ENCODE measurements at places on chromosomes 2 and 18.
A peak's percentile ranks its signal among the peaks of the same experiment; 100 is the strongest.

- H3K4me1 ChIP-seq: peaks cover 23% of the 10 kb centered on the region
- no peak overlapping the region for H3K27ac ChIP-seq
- peaks cover 15% of the 10 kb centered on the region for H3K27me3 ChIP-seq
- peaks cover 5% of the 10 kb centered on the region for H3K36me3 ChIP-seq
- DNase-seq: no peak
Observed at GRCh38 chr2:234843411-234843810, 108.4 kb upstream of the SH3BP4 start.

GRCh38 chr18:78128004-78128403 is 851.6 kb upstream of the SALL3 start:
- peaks cover 5% of the 10 kb centered on the region for H3K36me3 ChIP-seq
- no peak overlapping the region for H3K4me3 ChIP-seq
- no peak overlapping the region for H3K27ac ChIP-seq
- H3K27me3 ChIP-seq: no peaks in the 10 kb centered on the region
- H3K4me1 ChIP-seq: no peaks in the 10 kb centered on the region

- H3K4me3 ChIP-seq: no peak overlapping the region
- no peak overlapping the region for H3K27ac ChIP-seq
- H3K36me3 ChIP-seq: peaks cover 46% of the 10 kb centered on the region
Observed at GRCh38 chr2:241492174-241492565, 16.2 kb downstream of the STK25 start.

GRCh38 chr2:44951714-44952113 is 10.2 kb downstream of the SIX3 start:
- H3K27ac ChIP-seq: no peak overlapping the region
- H3K4me1 ChIP-seq: peaks cover 24% of the 10 kb centered on the region
- no peak for DNase-seq
- peaks cover 4% of the 10 kb centered on the region for H3K36me3 ChIP-seq

- H3K4me1 ChIP-seq: peaks cover 9% of the 10 kb centered on the region
- H3K36me3 ChIP-seq: no peaks in the 10 kb centered on the region
- no peaks in the 10 kb centered on the region for H3K27me3 ChIP-seq
- no peak overlapping the region for H3K4me3 ChIP-seq
Observed at GRCh38 chr2:25473758-25474340, 132.1 kb upstream of the DNMT3A start.

DNA sequence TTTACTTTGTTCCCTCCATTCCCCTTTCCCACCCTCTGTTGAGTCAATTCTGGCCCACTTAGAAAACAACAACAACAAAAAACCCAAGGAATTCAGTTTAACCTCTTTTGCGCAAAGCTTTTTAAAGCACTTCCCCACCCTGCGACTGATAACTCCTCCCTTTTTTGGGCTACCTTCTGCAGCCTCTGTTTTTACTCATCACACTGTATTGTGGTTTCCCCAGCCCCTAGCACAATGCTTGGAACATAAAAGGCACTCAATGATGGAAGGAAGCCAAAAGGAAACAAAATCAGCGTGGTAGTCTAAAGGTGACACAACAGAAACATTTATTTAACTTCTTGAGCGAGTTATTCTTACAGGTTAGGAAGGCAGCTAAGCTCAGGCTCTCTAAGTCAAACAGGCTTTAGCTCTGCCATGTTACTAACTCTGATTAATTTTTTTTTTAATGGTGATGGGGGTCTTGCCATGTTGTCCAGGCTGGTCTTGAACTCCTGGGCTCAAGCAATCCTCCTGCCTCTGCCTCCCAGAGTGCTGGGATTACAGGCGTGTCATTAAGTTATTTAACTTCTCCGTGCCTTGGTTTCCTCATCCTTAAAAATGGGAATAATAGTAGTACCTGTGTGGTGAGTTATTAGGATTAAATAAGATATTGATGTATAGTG is 1.3 kb downstream of the CEP68 start:
- H3K4me3 ChIP-seq: peak overlapping the region; percentile 98
- H3K4me1 ChIP-seq: peaks cover 13% of the 10 kb centered on the region
- peaks cover 31% of the 10 kb centered on the region for H3K36me3 ChIP-seq
- peak overlapping the region; percentile 73 for H3K27ac ChIP-seq
- no peaks in the 10 kb centered on the region for H3K27me3 ChIP-seq
- DNase-seq: peak; percentile 44

DNA sequence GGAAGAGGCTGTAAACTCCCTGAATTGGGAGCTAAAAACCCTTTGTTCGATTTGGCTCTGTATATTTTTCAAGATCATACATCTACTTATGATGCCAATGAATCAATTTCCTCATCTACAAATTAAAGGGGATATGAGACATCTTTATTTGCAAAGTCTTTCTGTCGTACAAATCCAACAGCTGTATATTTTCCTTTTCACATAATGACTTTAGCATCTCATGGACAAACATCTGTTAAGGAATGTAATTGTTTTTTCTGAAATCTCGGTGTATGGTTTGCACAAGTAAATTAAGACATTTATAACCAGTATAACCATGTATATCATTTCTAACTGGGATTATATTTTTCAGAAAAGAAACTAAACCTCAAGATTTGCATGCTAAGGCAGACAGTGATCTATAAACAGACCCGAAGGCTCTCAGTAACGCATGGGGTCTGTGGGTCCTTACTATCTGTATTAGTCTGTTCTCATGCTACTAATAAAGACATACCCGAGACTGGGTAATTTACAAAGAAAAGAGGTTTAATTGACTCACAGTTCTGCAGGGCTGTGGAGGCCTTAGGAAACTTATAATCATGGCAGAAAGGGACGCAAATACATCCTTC is 130.8 kb downstream of the SLC8A1 start:
- no peak overlapping the region for H3K27ac ChIP-seq
- H3K4me1 ChIP-seq: no peaks in the 10 kb centered on the region
- H3K27me3 ChIP-seq: no peaks in the 10 kb centered on the region
- no peak overlapping the region for H3K4me3 ChIP-seq
- no peak for DNase-seq

- H3K36me3 ChIP-seq: no peaks in the 10 kb centered on the region
- H3K4me1 ChIP-seq: no peaks in the 10 kb centered on the region
- no peak overlapping the region for H3K4me3 ChIP-seq
- DNase-seq: no peak
Observed at GRCh38 chr2:4130651-4131050, 427.3 kb downstream of the DCDC2C start.

DNA sequence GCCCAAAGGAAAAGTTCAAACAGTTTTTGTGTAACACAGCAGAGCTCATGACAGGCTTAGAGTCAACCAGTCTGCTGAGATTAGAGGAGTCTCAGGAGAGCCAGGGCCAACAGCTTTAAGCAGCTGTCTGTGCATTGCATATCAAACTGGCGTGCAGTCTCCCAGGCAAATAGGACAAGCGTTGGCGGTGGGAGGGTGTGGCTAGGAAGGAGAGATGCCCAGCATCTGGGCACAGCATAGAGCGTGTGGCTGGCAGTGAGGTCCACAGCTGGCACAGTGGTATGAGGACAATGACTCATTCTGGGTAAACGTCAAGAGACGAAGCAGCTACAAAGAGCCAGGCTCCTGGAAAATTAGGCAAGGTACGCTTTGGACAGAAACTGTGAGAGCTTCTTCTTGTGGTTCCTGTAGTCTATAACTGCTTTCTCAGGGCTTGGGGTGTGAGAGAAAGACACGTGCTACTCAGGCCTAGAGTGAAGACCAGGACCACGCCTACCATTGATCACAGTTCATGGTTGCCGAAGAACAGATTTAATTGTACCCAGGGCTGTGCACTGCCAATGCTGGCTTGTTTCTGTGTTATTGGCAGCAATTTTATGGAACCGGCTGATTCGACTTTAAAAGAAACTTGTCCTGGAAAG is 14.8 kb downstream of the ZAP70 start:
- no peak overlapping the region for H3K27ac ChIP-seq
- no peaks in the 10 kb centered on the region for H3K36me3 ChIP-seq
- peaks cover 13% of the 10 kb centered on the region for H3K4me1 ChIP-seq
- no peak overlapping the region for H3K4me3 ChIP-seq
- peak; percentile 16 for DNase-seq

DNA sequence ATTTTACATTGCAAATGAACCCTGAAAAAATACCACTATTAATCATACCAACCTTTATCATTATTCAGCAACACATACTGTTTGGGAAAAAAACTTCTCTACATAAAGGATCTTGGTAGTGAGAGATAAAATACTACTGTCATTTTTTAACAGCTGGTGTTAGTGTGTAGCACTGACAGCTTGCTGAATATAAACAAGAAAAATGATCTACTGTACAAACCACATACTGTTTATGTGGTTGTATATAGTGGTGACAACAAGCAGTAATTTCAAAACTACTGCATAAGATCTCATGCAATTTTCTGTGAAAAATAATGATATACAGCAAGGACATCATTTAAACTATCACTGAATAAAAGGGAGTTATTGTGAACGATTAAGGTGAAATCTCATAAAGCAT is 601.2 kb downstream of the LRP1B start:
- H3K27ac ChIP-seq: no peak overlapping the region
- no peaks in the 10 kb centered on the region for H3K36me3 ChIP-seq
- H3K4me3 ChIP-seq: no peak overlapping the region
- H3K27me3 ChIP-seq: no peaks in the 10 kb centered on the region
- no peaks in the 10 kb centered on the region for H3K4me1 ChIP-seq

GRCh38 chr2:120926463-120927264 is 191.0 kb downstream of the GLI2 start:
- H3K27me3 ChIP-seq: no peaks in the 10 kb centered on the region
- H3K4me3 ChIP-seq: no peak overlapping the region
- no peaks in the 10 kb centered on the region for H3K36me3 ChIP-seq
- H3K27ac ChIP-seq: no peak overlapping the region
- H3K4me1 ChIP-seq: no peaks in the 10 kb centered on the region
- DNase-seq: no peak

- H3K27ac ChIP-seq: no peak overlapping the region
- no peaks in the 10 kb centered on the region for H3K27me3 ChIP-seq
- no peak for DNase-seq
- H3K4me1 ChIP-seq: peaks cover 14% of the 10 kb centered on the region
- H3K4me3 ChIP-seq: no peak overlapping the region
Observed at GRCh38 chr2:191018643-191019119, 4.7 kb upstream of the STAT1 start.

GRCh38 chr18:35117951-35118411 is 76.8 kb downstream of the MAPRE2 start:
- no peaks in the 10 kb centered on the region for H3K36me3 ChIP-seq
- no peak overlapping the region for H3K27ac ChIP-seq
- H3K4me1 ChIP-seq: no peaks in the 10 kb centered on the region
- H3K27me3 ChIP-seq: no peaks in the 10 kb centered on the region
- DNase-seq: no peak

DNA sequence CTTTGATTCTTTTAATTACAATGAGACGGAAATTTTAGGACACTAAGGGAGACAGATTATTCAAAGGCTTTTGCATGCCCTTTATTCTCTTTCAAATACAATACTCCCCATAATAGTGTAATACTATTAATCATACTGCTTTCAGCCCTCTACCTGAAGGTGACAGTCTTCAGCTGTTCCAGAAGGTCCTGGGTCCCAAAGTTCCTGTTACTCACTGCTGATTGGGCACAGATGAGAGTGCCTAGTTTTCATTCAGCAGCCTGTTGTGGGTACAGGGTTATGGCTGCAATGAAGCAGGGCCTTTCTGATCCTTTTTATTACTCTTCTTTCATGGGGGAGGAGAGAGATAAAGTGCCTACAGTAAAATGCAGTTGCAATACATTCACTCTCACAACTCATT is 80.2 kb downstream of the NUP35 start:
- H3K27ac ChIP-seq: no peak overlapping the region
- H3K4me1 ChIP-seq: peaks cover 9% of the 10 kb centered on the region
- H3K36me3 ChIP-seq: peaks cover 4% of the 10 kb centered on the region
- no peak overlapping the region for H3K4me3 ChIP-seq
- no peaks in the 10 kb centered on the region for H3K27me3 ChIP-seq

- no peaks in the 10 kb centered on the region for H3K36me3 ChIP-seq
- H3K4me3 ChIP-seq: no peak overlapping the region
- DNase-seq: no peak
- H3K4me1 ChIP-seq: no peaks in the 10 kb centered on the region
Observed at GRCh38 chr2:96233880-96234316, 25.3 kb upstream of the STARD7 start.

GRCh38 chr2:31365834-31366505 is 48.6 kb downstream of the XDH start:
- no peak overlapping the region for H3K27ac ChIP-seq
- H3K4me1 ChIP-seq: no peaks in the 10 kb centered on the region
- H3K27me3 ChIP-seq: no peaks in the 10 kb centered on the region
